ENCODE measurements at places on chromosomes 16 and 17.

DNA sequence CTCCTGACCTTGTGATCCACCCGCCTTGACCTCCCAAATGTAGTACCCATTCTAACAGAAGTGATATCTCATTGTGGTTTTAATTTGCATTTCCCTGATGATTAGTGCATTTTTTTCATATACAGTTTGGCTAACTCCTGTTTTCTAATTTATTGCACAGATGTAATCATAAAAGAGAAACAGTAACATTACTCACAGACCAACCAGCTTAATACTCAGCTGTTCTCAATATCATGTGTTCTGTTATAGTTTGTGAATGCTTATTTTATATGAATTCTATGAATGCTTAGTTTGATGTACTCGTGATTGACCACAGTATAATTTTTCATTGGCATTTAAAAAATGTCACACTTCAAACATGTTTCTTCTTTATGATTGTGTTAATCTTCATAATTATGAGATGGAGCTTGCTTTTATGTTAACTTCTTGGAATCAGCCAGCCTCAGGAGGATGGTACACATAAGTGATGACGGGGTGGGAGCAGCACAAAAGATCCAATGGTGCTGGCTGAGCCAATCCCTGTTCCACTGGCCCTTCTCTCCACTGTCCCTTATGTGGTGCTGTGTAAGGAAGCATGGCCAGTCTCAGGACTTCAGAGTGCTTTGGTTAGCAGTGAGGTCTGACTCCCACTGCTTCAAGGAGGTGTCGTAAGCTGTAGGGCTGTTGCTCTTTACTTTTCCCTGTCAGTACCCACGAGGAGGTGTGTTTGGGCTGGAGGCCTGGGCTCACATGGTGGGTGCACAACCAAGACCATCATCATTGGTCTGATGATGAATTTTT is 191.0 kb downstream of the SPECC1 start:
- no peak for DNase-seq

DNA sequence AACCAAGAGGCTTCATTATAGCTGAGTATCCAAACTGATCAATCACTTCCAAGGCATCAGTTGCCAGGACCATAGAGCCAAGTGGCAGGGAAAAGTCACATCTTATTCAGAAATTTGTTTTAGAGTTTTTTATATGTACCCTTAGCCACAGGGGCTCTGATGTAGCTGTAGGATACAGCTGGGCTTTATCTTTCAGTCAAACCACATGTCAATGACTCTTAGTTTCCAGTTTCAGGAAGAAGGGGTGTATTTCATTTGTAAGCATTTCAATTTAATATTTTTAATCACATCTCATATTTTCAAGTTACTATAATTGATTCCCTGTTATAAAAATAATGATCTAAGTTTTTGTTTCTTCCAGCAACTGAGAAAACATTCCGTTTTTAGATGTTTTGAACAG is 2.9 kb upstream of the FLCN start:
- no peak for DNase-seq

- no peak for DNase-seq
Observed at GRCh38 chr16:78930561-78930960, 670.0 kb downstream of the MAF start.

DNA sequence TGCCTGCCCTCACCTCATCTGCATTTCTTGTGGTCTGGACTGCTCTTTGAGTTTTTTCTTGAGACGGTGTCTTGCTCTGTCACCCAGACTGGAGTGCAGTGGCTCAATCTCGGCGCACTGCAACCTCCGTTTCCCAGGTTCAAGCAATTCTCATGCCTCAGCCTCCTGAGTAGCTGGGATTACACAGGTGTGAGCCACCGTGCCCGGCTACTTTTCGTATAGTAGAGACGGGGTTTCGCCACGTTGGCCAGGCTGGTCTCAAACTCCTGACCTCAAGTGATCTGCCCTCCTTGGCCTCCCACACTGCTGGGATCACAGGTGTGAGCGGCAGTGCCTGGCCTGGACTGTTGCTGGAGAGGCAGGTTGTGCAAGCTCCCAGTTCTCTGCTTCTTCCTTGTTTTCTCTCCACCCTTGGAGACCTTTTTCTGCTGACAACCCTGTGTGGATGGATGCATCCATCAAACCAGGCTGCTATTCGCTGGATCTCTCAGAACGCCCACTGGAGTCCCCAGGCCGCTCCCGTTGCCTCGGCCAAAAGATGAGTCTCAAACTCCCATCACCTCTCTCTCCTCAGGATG is 22.7 kb upstream of the DBNDD1 start:
- DNase-seq, result no peak

GRCh38 chr16:69890114-69890891 is 60.8 kb upstream of the CLEC18A start:
- peak; percentile 58 for DNase-seq

DNA sequence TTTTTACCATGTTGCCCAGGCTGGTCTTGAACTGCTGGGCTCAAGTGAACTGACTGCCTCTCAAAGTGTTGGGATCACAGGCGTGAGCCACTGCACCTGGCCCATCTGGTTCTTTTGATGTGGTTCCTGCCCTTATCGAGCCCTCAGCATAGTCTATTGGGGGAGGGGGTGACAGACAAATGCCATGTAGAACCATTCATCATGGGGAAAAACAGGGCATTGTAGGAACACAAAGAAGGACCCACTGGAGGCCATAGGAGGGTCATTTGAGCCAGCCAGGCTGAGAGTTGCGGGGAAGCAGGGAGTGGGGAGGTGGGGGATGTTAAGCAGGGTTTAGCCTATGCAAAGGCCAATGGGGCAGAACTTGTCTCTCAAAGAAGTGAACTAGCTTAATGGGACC is 11.9 kb downstream of the SEC14L5 start:
- no peak for DNase-seq

DNA sequence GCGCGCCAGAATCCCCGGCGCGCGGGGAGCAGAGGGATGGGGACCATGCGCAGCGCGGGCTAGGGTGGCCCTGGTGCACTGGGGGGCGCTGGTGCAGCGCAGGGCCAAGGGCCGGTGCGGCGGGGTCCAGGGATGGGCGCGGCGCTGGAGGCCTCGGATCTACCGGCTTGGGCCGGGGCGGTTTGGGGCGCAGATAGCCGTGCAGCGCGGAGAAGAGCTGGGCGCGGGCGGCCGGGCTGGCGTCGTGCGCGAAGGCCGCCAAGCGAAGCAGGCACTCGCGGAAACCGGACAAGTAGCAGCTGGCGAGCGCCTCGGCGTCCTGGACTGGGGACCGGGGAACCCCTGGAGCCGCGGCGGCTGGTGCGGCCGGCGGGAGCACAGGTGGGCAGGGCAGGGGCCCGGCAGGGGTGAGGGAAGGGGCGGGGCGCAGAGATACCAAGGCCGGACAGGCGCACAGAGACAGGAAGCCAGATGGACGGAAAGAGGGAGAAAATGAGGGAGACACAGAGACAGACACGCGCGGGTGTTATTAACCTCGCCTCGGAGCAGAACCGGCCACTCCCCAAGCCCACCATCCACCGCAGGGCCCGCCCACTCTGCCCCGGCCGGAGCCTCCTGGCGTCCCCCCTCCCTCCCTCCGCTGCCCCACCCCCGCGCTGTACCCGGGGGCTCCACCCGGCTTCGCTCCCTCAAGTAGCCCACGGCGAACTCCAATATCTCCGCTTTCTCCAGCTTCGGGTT is 2.1 kb downstream of the HES7 start:
- DNase-seq, result peak; percentile 66

GRCh38 chr16:67677712-67678111 is 11.1 kb downstream of the C16orf86 start:
- DNase-seq, result no peak

DNA sequence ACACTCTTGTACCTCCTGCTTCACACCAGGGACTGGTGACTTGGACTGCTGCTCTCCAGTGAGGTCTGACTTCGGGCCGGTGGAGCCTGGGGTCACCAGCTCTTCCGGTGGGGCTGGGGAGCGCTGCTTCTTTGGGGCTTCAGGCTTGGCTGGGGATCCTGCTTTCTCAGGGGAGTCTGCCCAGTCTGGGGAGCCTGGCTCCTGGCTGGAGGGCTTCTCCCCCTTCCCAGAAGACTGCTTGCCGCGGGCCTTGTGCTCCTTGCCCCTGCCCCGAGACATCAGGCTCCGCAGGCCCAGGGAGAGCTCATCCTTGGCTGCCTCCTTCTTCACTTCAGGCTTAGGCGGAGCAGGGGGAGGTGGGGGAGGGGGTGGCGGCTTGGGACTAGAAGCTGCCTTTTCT is 52.4 kb downstream of the MYO18A start:
- no peak for DNase-seq

GRCh38 chr16:49992825-49993224 is 32.2 kb upstream of the CNEP1R1 start:
- DNase-seq, result no peak

- DNase-seq, result no peak
Observed at GRCh38 chr16:57084996-57085395, 7.4 kb upstream of the CPNE2 start.

DNA sequence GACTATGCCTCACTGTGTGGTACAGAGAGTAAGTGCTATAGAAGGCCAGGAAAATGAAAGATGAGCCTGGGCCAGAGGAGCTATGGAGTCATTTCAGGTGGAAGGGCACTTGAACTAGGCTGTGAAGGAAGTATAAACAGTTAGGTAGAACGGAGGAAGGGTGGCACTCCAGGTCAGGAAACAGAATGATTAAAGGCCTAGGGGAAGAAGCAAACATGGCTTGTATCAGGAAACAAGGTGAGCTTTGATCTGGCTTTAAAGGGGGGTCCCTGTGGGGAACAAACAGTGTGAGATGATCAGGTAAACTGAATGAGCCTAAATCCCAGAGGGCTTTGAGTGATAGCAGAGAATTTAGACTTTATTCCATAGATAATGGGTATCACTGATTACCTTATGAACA is 16.9 kb downstream of the MAP3K3 start:
- no peak for DNase-seq

- DNase-seq, result no peak
Observed at GRCh38 chr17:76645481-76645880, 1.9 kb upstream of the ST6GALNAC1 start.

DNA sequence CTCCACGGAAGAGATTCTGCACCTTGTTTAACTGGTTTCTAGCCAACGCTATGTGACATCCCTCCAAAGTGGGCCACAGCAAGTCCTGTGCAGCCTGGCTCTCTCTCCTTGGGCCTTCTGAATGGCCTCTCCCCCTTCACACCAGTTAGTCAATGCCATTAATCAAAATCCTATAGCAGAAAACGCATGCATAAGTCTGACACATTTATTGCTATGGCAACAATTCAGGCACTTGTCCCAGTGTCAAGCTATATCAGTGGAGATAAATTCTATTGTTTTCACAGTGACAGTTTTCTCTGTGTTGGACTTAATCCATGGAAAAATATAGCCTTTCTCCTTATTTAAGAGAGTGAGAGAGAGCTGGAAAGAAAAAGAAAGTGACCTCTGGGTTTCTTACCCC is 87.2 kb upstream of the TOX3 start:
- DNase-seq, result no peak
